ENCODE measurements at places on chromosomes 2 and 18. TPM values are rescaled to one million over a fixed set of nuclear protein-coding genes. Genes with fewer than 3 reads are reported as not detected.
A peak's percentile ranks its signal among the peaks of the same experiment; 100 is the strongest.

GRCh38 chr2:21070341-21071257, 26.7 kb upstream of the APOB start:
- no peak for DNase-seq

- DNase-seq: no peak
Observed at GRCh38 chr18:48866028-48866733, 84.6 kb downstream of the SMAD7 start.

TUBA4B gene
- total RNA-seq: not detected

DNA sequence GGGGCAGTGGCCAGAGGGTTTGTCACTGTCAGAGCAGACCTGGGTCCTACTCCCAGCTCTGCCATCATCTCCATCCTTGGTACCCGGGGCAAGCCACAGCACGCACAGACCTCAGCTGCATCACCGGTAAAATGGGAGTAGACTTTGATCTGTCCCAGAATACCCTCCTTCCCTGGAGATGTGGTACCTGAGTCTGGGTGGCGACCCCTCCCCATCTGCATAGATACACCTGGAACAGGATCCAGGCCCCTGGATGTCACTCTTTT, 64.0 kb downstream of the ZFP36L2 start:
- no peak for DNase-seq

DNA sequence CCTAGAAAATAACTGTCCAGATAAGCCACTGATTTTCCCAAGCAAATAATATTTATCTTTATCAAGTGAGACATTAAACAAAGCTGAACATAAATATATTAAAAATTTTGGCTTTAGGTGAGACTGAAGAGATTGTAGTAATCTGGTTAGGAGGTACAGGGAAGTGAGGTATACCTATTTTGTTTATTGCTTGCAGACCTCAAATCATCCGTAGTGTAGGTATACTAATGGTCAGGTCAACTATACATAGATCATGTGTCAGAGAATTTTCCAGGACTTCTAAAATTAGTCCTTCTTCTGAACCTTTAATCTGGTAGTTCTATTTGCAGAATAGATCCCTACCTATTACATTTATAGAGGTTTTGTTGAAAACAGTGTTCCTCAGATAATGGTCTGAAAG, 41.5 kb downstream of the SP140 start:
- DNase-seq: no peak

GRCh38 chr2:42562474-42563144, 5.8 kb upstream of the MTA3 start:
- DNase-seq: no peak

GRCh38 chr2:176087330-176088047, 3.7 kb upstream of the EVX2 start:
- DNase-seq: peak; percentile 36

DNA sequence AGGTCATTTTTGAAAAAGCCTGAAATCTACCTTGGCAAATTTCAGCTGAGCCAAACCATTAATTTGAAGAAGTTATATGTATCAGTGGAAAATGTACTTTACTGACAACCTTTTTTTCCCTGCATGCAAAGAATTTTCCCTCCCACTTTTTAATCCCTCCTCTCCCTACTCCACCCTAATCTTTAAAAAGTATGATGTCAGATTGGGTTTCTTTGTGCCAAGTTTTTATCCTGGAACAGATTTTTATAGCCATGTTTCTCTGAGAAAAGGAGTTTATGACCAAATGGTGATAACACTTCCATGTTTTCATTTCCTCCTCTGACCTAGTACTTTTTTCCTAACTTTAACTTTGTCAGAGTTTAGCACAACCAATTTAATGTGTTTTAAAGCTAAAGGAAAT, 250.3 kb upstream of the FOSL2 start:
- no peak for DNase-seq

ZNF521 gene
- 57.1 TPM for total RNA-seq

DNA sequence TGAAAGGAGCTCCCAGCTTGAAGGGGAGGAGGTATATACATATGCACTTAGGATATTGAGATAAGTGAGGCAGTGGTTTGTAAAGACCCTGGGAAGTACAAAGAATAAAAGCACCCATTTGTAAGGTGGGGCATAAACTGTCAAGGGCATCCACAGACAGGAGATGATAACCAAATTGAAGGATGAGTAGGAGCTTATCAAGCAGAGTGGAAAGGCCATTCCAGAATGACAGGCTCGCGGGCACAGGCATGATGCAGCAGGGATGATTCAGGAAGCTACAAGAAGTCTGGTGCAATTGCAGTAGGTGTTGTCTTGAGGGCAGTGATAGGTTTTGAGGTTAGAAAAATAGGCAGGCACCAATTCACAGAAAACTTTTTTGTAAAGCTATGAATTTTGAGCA, 504.8 kb downstream of the PIK3C3 start:
- no peak for DNase-seq

- DNase-seq: no peak
Observed at GRCh38 chr18:49638209-49638785, 76.4 kb downstream of the LIPG start.

BOLL gene
- not detected for total RNA-seq

KYNU gene
- total RNA-seq: 0.21 TPM

AOX1 gene
- 0.97 TPM for total RNA-seq

ITGA4 gene
- 5.7 TPM for total RNA-seq

DNA sequence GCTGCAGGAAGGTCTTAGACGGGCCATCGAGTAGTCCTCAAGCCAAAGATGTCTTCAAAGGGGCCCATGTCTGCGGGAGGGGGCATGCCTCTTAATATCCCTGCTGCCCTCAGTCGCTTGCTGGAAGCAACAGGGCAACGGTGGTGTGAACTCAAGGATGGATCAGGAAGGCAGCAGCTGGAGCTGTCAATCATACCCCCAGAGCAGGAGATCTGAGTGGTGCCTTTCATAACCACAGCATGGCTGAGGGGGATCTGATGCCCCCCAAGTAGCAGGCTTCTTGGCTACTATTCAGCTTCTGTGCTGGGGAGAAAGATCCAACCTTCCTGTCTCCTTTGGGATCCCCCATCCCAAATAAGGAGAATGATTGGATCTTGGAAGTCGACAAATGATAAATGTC, 46.4 kb downstream of the INSIG2 start:
- DNase-seq: no peak

All from osteocyte (in vitro differentiated cells).